ENCODE measurements at places on chromosomes 1 and 21.

- no peaks in the 10 kb centered on the region for H3K27me3 ChIP-seq
- no peaks in the 10 kb centered on the region for H3K4me1 ChIP-seq
- H3K27ac ChIP-seq, result no peak overlapping the region
- no peak overlapping the region for H3K4me3 ChIP-seq
- H3K36me3 ChIP-seq, result no peaks in the 10 kb centered on the region
Observed at GRCh38 chr1:216238844-216239243, 184.4 kb downstream of the USH2A start.

DNA sequence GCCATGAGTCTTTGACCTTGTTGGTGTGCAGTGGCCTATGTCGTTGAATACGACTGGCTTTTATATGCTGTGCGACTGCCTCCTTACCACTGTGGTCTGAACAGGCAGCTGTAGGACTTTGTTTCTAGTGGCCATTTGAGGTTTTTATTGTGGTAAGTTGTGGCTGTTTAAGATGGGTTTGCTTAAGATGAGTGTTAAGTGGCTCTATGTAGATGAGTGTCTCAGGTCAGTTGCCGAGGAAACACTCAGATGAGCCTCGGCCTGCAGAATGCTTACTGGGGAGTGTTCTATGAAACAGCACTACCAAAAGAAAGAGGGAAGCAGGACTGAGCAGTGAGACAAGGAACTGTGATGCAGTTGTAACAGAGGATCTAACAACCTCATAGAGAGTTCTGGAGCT lies 14.9 kb upstream of the CD1C start:
- no peaks in the 10 kb centered on the region for H3K36me3 ChIP-seq
- H3K27ac ChIP-seq, result no peak overlapping the region
- H3K4me3 ChIP-seq, result no peak overlapping the region
- no peak for DNase-seq
- no peaks in the 10 kb centered on the region for H3K27me3 ChIP-seq
- no peaks in the 10 kb centered on the region for H3K4me1 ChIP-seq

DNA sequence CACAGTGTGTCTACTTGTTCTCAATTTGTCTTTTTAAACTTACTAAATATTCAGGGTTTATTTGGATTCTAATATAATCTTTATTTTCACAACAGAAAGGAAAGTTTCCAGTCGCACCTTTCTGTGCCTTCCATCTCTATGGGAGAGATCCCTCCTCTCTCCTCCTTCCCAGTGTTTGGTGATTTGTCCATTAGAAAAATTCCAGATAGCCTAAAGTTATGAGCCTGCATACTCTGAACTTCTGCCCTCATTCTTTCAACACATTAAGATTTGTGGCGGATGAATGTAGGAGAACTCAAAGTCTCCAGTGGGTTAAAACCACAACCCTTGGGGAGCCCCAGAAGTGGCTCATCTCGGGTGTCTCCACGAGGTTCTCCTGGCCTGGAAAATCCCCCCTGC lies 3.6 kb downstream of the NHLH2 start:
- peaks cover 3% of the 10 kb centered on the region for H3K27me3 ChIP-seq
- no peak overlapping the region for H3K27ac ChIP-seq
- no peak for DNase-seq
- H3K4me3 ChIP-seq, result peak overlapping the region; percentile 56
- H3K36me3 ChIP-seq, result no peaks in the 10 kb centered on the region

- H3K27me3 ChIP-seq, result no peaks in the 10 kb centered on the region
- no peak overlapping the region for H3K27ac ChIP-seq
- H3K4me1 ChIP-seq, result no peaks in the 10 kb centered on the region
- no peak for DNase-seq
- H3K4me3 ChIP-seq, result no peak overlapping the region
Observed at GRCh38 chr1:37846647-37847339, 12.6 kb downstream of the MTF1 start.

DNA sequence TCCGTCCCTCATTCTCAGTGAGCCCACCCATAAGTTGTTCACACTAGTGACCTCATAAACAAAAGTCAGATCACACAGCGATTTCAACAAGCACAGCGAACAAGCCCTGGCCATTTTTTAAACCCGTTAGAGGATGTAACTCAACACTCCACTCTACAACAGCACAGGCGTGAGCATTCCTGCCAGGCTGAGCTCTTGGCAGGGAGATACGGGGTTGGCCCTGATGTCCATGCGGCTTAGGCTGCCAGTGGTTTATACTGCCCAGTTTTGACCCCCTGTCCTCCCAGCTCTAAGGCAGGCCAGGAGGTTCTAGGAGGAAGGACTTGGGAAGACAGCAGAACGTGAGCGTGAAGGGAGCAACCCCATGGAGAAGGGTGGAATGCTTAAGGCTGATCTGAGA lies 35.0 kb downstream of the PARP1 start:
- H3K27me3 ChIP-seq, result no peaks in the 10 kb centered on the region
- no peak overlapping the region for H3K4me3 ChIP-seq
- H3K36me3 ChIP-seq, result peaks cover 55% of the 10 kb centered on the region
- DNase-seq, result no peak
- H3K4me1 ChIP-seq, result no peaks in the 10 kb centered on the region

DNA sequence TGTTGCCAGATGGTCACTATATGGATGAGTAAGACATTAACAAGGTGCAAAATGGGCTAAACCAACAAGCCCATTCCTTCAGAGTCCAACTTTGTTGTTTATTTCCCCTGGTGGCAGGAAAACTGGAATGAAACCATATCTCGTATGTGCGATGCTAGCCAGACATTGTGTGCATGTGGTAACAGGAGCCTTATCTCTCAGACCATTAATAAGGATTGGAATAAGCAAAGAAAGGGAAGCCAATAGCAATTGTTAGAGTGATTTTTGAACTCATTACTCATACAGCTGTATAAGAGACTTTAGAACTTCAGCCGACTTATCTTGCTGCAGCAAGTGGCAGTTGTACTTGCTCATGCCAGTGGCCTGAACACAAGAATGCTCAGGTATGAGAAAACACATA lies 30.0 kb upstream of the HMCN1 start:
- DNase-seq, result no peak
- peaks cover 7% of the 10 kb centered on the region for H3K27me3 ChIP-seq
- no peak overlapping the region for H3K27ac ChIP-seq
- H3K4me3 ChIP-seq, result no peak overlapping the region
- H3K4me1 ChIP-seq, result peaks cover 4% of the 10 kb centered on the region

GRCh38 chr1:71640116-71640515 lies 559.3 kb upstream of the ZRANB2 start:
- no peak overlapping the region for H3K4me3 ChIP-seq
- no peaks in the 10 kb centered on the region for H3K4me1 ChIP-seq
- no peak overlapping the region for H3K27ac ChIP-seq

DNA sequence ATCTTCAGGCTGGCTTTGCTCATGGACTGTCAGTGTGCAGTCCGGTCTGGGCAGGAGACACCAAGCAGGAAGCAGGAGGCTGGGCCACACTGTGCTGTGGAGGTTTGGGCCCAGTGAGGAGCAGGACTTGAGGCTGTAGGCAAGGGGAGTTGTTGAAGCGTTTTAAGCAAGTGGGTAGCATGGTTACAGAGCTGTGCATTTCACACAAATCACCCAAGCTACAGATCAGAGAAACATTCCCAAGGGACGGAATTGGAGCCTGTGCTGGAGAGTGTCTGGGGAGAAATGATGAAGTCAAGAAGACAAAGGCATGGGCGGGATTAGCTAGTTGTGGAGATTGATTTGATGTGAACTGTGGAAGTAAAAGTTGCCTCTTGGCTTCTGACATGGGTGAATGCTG lies 60.9 kb downstream of the KIF21B start:
- no peaks in the 10 kb centered on the region for H3K4me1 ChIP-seq
- H3K4me3 ChIP-seq, result no peak overlapping the region
- no peak overlapping the region for H3K27ac ChIP-seq
- no peaks in the 10 kb centered on the region for H3K27me3 ChIP-seq

GRCh38 chr1:58585581-58586151 lies 8.6 kb upstream of the TACSTD2 start:
- H3K27ac ChIP-seq, result no peak overlapping the region
- no peak overlapping the region for H3K4me3 ChIP-seq
- H3K4me1 ChIP-seq, result no peaks in the 10 kb centered on the region
- no peaks in the 10 kb centered on the region for H3K27me3 ChIP-seq
- no peaks in the 10 kb centered on the region for H3K36me3 ChIP-seq
- no peak for DNase-seq

DNA sequence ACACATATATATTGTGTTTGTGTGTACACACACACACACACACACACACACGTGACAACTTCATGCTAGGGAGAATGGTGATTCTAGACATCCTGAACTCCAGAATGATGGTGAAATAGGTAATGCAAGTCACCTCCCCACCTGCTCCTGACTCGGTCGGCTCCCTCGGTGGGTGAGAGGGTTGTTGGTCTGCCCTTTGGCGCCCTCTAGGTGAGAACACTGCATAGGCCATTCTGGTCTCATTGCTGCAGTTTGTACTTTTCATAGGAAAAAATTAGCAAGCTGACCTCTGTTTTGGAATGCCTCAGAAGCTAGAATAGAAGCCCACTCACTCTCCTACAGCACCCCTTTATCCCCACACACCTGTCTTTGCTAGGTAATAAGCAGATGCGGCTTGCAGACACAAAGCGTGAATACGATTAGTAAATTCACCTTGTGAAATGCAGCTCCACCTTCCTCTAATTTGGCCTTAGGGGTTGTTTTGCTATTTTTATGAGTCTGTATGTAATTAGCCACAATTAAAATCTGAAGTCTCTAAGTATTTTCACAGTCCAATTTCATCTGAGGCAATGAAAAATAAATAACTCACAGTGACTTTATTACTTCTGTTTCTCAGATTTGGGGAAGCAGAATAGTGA lies 130.0 kb upstream of the KCNJ15 start:
- no peaks in the 10 kb centered on the region for H3K4me1 ChIP-seq
- H3K36me3 ChIP-seq, result no peaks in the 10 kb centered on the region
- DNase-seq, result peak; percentile 33
- H3K27me3 ChIP-seq, result no peaks in the 10 kb centered on the region
- no peak overlapping the region for H3K27ac ChIP-seq

DNA sequence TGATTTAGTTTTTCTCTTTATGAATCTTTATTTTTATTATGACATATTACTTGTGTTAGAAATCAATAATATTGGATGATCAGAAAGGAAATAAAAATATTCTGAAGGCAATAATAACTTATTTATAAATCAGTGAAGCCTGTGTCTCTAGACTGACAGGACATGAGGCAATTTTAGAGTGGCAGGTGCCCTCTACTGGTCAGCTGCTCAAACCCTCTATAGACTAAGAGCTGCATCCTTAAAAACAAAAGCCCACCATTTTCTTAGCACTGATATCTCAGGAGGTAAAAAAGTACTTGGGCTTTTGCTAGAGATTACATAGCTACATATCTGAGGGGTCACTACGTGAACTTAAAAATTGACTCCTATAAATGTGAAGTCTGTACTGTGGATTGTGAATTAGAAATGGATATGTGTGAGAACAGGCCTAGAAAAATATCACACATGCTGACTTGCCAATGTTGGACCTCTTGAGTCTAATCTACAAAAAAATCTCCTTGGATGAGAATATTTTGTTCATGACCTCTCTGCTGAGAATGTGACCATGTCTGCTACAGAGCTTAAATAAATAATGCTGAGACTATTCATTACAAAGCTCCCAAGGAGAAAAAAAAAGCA lies 597.9 kb upstream of the ADAMTS5 start:
- H3K27me3 ChIP-seq, result no peaks in the 10 kb centered on the region
- H3K4me1 ChIP-seq, result no peaks in the 10 kb centered on the region
- H3K4me3 ChIP-seq, result no peak overlapping the region
- DNase-seq, result no peak

DNA sequence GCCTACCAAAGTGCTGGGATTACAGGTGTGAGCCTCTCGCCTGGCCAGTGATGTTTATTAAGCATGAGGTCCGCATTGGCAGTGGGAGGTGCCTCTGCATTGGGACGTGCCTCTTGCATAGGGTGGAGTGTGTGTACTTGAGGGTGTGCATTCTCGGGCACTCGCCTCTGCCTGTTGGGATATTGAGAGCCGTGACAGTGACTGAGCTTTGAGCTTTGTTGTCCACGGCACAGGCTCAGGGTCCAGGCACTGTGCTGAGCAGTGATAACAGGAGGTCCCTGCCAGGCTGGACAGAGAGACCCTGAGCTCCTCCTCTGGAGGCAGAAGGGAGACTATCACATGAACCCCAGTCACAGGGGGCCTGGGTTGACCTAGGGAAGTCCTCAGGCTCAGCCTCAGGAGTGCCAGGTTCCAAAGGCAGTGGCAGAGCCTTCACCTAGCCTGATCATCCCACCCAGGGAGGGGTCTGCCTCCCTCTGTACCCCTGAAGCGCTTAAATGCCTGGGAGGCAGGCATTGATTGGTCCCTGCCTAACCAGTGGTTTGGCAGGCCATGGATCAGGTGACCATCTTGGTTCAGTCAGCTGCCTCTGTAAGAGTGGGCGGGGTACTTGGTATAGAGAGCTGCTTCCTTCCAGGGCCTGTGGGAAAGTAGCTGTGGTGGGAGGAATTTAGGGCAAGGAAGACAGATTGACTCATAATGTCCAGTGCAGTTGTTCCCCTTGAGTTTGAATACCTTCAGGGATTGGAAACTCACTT lies 213.8 kb upstream of the TMEM51 start:
- no peak for DNase-seq
- H3K4me3 ChIP-seq, result no peak overlapping the region
- no peak overlapping the region for H3K27ac ChIP-seq
- no peaks in the 10 kb centered on the region for H3K36me3 ChIP-seq

DNA sequence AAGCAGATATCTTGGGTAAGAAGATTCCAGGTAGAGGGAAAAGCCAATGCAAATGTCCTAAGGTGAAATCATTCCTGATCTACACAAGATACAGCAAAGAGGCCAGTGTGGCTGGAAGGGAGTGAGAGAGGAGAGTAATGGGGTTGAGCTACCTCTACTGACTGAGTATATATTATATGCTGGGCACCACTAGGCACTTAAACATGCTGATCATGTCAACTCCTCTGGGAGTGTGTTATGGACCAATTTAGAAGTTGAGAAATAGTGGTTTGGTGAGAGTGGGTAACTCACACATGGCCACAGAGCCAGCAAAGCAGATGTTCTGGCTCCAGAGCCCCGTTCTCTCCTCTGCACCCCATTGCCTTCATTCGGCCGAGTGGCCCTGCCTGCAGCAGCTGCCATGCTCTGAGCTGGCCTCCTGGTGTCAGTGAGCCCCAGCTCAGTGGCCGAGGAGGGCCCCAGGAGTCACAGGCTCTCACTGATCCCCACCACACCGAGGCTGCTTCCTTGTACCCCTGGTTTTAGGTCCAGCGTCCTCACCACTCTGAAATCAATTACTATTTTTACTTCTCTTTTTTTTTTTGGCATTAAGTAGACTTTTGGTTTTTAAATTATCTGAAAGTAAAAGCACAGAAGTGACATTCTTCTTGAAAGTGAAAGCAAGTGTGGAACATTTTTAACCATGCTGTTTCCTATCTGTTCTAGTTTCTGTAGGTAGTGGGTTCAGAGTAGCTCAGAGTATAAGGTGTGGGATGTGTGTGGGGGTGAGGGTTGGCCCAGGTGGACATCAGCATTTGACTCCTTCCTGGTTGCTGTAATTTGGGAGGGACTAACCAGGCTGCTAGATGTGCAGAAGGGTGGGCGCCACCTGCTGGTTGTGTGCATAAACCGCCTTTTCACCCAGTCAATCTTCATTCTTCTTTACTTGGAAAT lies 45.8 kb upstream of the CRNN start:
- no peaks in the 10 kb centered on the region for H3K4me1 ChIP-seq
- no peaks in the 10 kb centered on the region for H3K36me3 ChIP-seq
- H3K27me3 ChIP-seq, result no peaks in the 10 kb centered on the region
- no peak overlapping the region for H3K27ac ChIP-seq

- no peaks in the 10 kb centered on the region for H3K4me1 ChIP-seq
- no peaks in the 10 kb centered on the region for H3K27me3 ChIP-seq
- H3K36me3 ChIP-seq, result no peaks in the 10 kb centered on the region
- no peak within 1 kb of the TSS for H3K4me3 ChIP-seq
- no peak for DNase-seq
- no peak within 1 kb of the TSS for H3K27ac ChIP-seq
Observed at GRCh38 chr21:42395905-42396651, at the start of gene TMPRSS3. Gene TMPRSS3, minus strand, starts transcription at chr21:42396052. Its CDS starts 635 bp downstream, at chr21:42395417.
